Stimulated activated CD8-positive, alpha-beta memory T cell treated with anti-CD3 and anti-CD28 coated beads, Interleukin-4, amount 100 ng/mL, for 1 hour (primary cell): ENCODE measurements at places on chromosomes 1 and 21.

DNA sequence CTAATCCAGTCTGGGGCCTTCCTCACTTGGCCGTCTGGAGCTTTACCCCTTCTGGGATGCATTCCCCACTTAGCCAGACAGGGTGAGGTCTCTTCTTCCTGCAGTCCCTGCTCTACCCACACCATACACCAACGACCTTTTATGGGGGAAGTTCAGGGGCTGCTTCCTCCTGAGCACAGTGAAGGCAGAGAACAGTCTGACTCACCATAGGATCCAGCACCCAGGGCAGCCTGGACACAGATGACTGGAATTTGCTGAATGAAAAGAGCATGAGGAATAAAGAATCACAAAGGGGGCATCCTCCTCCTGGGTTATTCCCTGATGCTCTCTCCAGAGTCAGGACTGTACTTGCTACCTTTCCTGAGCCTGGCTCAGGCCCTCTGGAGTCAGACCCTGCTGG lies 4.6 kb upstream of the FOXE3 start:
- no peak for DNase-seq

DNA sequence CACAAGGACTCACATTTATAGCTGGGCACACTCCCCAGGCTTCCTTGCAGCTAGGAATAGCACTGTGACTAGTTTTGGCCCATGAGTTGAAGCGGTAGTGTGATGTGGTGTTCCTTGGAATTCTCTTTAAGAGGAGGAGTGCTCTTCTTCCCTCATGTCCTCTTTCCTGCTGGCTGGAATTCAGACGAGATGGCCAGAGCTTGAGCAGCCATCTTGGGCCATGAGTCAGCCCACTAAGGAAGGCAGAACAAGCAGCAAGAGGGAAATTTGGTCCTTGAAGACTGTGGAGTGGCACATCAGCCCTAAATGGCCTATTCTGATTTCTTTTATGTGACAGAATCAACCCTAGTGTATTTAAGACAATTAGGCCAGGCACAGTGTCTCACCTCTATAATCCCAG lies 20.0 kb downstream of the HTR6 start:
- DNase-seq = no peak

- no peak for DNase-seq
These were observed 27.8 kb upstream of the CCSAP start for GRCh38 chr1:229370601-229371021.

GRCh38 chr21:45482899-45483821 lies 59.1 kb downstream of the SLC19A1 start:
- no peak for DNase-seq

DNA sequence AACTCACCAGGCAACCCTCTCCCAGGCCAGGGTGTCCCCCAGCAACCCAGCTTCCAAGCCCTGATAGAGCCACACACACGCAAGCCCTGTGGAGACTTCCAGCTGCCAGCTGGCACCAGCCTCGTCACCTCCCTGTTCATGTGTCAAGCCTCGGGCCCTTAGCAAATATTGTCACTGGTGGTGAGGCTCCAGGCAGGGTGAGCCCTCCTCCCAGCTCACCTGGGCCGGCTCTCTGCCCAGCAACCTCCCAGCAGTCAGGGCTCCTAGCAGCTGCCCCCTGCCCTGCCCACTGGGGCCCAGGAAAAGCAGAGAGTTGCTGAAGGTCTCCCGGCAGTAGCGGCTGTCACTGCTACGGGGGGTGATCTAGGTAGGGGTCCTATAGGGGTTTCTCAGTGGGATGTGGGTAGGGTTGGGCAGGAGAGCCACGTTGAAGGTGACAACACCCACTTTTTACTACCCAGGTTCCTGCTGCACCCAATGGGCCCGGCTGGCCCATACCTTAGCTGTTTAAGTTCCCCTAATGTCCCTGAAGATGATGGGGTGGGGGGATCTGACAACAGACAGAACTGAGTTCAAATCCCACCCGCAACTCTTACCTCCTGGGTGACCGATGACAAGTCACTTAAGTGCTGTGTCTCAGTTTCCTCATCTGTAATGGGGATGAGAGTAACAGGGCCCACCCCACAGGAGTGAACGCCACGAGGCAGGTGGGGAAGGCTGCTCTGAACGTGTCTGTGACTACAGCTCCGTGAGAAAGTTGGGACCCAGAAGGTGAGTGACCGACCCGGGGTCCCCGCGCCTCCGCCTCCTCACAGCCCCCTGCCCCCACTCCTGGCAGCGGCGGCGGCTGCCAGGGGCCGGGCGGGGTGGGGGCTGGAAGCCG lies 678 bp downstream of the TTC39A start:
- DNase-seq = no peak

DNA sequence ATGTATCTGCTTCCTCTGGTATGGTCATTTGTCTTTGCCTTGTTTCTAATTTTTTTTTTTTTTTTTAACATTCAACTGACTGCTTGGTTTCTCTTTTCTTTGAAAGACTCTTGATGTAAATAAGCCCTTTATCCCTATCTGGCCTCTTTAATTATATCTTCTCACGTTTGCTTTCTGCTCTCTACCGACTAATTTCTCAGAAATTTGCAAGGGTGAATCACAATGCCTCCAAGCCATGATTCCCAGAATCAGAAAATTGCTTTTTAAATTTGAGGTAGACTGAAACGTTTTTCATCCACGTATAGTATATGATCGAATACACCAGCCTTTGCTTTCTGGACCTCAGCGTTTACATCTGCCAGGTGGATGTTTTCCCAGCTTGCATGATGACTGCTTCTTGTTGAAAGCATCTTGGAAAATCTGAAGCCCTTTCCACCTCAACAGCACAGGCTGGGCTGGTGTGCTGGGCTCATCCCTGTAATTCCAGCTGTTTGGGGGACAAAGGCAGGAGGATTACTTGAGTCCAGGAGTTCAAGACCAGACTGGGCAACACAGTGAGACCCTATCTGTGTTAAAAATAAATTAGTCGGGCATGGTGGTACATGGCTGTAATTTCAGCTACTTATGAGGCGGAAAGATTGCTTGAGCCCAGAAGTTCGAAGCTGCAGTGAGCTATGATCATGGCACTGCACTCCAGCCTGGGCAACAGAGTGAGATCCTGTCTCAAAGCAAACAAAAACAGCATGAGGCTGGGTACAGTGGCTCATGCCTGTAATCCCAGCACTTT lies 35.0 kb upstream of the GPR137B start:
- no peak for DNase-seq

DNA sequence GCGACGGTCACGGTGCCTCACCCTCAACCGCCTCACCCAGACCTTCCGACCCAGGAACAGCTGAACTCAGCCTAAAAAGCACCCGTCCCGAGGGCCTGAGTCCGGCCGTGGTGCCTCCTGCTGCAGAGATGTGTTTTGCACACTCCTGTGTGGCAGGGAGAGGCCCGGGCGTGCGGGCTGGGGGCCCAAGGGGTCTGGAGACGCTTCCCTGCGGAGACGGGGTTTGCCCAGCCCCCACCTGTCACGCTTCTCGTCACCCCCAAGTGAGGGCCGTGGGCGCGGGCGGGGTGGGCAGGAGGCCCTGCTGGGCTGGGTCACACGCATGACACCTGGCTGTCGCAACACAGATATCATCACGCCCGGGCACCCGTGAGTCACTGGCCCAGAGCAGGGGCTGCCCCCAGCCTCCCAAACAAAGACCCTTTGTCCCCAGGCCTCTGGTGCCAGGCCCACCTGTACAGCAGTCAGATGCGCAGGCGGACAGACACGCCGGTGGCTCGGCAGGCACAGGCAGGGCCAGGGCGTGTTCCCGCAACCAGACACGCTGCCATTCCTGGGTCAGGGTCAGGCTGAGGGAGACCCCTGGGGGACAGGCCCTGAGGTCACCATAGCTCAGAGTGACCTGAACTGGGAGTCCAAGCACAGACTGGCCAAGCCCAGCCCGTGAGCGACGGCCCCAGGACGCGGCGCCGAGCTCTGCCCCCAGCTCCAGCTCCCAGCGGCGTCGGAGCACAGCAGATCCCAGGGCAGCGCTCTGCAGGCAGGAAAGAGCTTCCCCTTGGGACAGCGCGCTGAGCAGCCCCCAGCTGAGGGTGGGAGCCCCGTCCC lies 6.1 kb downstream of the B3GALT6 start:
- no peak for DNase-seq

DNA sequence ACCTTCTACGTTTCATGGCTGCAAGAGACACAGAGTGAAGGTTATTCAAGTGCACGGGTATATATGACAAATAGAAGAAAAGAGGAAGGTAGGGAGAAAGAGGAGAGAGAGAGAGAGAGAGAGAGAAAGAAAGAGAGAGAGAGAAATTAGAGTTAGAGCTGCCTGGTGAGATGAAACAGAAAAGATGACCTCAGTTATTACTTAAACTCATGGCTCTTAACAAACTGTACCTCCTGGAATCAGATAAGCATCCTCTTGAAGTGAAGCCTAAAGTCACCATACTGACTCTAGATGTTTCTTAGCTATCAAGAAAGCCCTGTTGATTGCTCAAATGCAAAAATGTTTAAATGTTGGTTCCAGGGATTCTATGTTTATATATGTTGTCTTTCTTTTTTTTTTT lies 597.7 kb upstream of the ZP4 start:
- no peak for DNase-seq

- no peak for DNase-seq
These were observed 2.1 kb upstream of the PRRX1 start for GRCh38 chr1:170661646-170662411.

- DNase-seq = no peak
These were observed 10.7 kb downstream of the FOXO6 start for GRCh38 chr1:41371630-41372599.

DNA sequence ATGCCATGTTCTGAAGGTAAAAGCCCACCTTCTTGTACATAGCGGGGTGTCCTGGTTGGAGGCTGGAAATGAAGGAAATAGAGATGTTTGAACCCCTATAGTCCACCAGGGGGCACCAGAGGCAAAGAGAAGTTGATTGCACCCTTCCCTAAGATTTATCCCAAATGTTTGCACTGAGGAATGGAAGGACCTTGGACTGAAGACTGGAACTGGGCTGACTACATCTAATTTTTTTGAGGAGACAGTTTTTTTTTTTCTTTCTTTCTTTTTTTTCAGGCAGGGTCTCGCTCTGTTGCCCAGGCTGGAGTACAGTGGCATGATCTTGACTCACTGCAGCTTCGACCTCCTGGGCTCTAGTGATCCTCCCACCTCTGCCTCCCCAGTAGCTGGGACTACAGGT lies 55.3 kb upstream of the EIF4G3 start:
- DNase-seq = no peak

DNA sequence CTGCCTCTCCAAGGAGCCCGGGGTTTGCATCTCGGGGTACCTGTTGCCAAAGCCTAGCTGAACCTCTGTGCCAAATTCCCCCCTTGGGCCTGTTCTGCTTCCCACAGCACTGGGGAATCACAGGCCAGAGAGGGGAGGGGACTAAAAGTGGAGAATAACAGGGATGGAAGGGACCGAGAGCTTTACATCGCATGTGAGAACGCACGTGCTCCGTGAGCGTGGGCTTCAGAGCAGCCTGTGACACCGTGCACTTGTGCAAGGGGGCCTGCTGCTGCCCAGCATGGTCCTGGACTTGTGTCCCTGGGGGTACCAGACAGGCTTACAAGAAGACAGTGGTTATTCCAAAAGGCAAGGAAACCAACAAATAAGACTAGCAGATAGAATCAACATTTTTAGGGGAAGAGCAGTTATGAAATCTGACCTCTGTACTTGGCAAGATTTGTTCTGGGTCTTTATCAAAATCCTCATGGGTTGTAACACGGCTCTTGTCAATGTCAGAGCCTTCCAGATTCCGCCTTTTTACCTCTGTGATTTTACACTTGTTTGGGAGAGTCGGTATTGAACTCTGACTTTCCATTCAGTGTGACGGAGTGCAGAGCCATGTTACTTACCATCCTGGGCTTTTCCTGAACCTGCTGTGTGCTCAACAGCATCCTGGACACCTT lies 36.2 kb upstream of the TNFRSF1B start:
- no peak for DNase-seq

GRCh38 chr1:17862121-17862520 lies 107.0 kb downstream of the ACTL8 start:
- no peak for DNase-seq

GRCh38 chr1:155242805-155243358 lies 12.4 kb downstream of the ENTREP3 start:
- no peak for DNase-seq

DNA sequence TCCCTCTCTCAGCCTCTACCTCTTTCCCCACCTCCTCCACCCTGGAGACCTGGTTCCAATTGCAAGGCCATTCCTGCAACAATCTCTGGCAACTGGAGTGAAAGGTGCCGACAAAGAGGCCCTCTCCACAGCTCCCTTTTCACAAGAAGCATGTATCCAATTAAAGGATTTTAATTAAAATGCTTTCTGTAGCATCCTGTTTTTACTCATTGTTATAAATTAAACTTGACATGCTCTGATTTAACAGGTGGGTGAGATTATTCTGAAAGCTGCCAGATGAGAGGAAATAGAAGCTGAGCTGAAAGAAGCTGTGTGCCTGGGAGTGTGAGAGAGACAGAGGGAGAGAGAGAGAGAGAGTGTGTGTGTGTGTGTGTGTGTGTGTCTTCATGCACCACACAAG lies 160.5 kb downstream of the TBX15 start:
- DNase-seq = no peak

GRCh38 chr1:240732390-240732789 lies 120.4 kb upstream of the GREM2 start:
- DNase-seq = no peak

- DNase-seq = no peak
These were observed 112.1 kb downstream of the DTL start for GRCh38 chr1:212147581-212148033.

DNA sequence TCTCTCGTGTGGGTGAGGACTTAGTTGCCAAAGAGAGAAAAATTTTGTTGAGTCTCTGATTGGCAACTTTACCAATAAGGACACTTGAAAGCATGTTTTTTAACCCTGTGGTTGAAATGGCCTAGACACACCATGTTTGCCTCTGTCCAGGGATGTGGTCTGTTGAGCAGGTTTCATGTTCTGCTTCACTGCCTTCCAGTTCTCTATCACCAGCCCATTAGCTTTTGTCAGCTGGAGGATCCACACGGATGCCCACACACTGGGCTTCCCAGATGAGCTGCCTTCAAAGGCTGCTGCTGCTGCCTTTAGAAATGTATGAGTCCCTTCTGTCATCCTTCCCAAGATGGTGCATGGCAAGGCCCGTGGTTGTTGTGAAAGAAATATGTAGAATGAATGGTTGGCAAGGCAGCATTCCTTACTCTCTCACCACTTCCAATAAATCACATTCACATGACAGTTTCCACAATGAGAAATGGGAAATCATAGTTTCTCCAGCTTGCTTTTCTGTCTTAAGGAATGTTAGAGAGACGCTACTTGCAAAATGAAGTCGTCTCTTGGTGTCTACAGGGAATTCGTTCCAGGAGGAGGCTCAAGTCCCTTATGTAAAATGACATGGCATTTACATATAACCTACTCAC lies 108.2 kb upstream of the SLC35F3 start:
- no peak for DNase-seq

GRCh38 chr1:96983866-96984265 lies 262.3 kb downstream of the PTBP2 start:
- no peak for DNase-seq

- DNase-seq = no peak
These were observed 524.1 kb downstream of the PTBP2 start for GRCh38 chr1:97245682-97246081.

GRCh38 chr1:162671664-162672410 lies 39.6 kb downstream of the DDR2 start:
- DNase-seq = no peak

- DNase-seq = no peak
These were observed 281.6 kb downstream of the TPR start for GRCh38 chr1:186093437-186093836.
